A673 (cell line): ENCODE measurements at places on chromosomes 11 and 22.

GRCh38 chr11:24413391-24413790 lies 83.5 kb upstream of the LUZP2 start:
- H3K27me3 ChIP-seq, result no peaks in the 10 kb centered on the region
- H3K27ac ChIP-seq, result no peak overlapping the region

- H3K27me3 ChIP-seq, result no peaks in the 10 kb centered on the region
- no peak overlapping the region for H3K27ac ChIP-seq
- H3K36me3 ChIP-seq, result no peaks in the 10 kb centered on the region
- no peak overlapping the region for H3K4me3 ChIP-seq
- no peak for DNase-seq
Measured at GRCh38 chr11:117313091-117313490, 3.0 kb downstream of the BACE1 start.

DNA sequence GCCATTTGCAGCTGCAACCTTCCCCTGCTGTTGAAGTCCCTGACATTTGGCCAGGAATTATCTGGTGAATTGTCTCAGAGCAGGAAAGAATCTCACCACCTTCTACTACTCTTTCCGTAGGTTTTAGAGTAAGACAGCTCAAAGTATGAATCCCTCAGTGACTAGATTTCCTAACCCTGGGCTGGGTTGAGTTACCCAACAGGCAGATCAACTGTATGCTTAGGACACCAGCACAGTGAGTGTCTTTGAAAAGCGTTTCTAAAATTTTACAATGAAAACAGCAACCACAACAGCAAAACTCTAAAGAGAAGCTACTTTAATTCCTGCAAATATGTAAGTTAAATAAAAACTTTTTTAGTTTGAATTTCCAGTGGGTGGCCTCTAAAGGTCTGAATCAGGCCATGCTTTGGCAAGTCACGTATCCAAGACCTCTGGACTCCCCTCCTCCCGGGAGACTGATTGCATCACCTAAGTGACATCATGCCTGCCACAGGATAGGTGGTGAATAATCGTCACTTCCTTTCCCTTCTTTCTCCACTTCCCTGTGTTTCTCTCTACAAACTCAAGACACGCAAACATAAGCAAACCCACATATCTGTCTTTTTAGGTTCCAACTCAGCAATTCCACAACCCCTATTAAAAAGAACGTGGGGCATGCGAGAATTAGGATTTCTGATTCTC lies 7.8 kb downstream of the OR8B12 start:
- no peak overlapping the region for H3K4me3 ChIP-seq
- no peaks in the 10 kb centered on the region for H3K36me3 ChIP-seq
- no peaks in the 10 kb centered on the region for H3K4me1 ChIP-seq
- H3K27ac ChIP-seq, result no peak overlapping the region
- no peaks in the 10 kb centered on the region for H3K27me3 ChIP-seq

- H3K27ac ChIP-seq, result no peak overlapping the region
- peak; percentile 35 for DNase-seq
- H3K4me3 ChIP-seq, result no peak overlapping the region
- no peaks in the 10 kb centered on the region for H3K27me3 ChIP-seq
- peaks cover 12% of the 10 kb centered on the region for H3K4me1 ChIP-seq
Measured at GRCh38 chr11:65224930-65225278, 36.9 kb upstream of the POLA2 start.

DNA sequence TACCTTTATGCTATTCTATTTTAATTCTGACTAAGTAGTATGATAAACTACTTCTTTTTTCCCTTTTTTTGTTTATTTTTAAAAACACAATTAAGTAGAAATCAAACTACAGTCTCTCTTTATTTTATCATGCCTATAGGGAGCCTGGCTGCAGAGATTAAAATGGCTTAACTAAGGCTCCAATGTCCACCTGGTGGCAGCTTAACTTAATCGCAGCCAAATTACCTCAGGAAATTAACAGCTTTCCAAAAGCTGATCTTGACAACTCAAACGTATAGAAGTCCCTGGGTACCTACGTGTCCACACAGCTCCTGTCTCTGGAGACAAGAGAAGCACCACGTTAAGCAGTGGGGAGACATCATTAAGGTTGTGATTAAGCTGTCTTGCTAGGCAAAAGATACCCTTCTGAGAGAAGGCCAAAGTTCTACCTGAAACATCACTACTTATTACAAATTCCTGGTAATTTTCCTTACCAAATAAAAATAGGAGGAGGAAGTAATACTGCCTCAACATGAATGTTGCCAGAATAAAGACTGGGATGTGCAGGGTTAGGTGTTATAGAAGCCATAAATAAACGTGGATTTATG lies 63.2 kb upstream of the SNX19 start:
- H3K4me3 ChIP-seq, result no peak overlapping the region
- peaks cover 33% of the 10 kb centered on the region for H3K27me3 ChIP-seq
- H3K36me3 ChIP-seq, result no peaks in the 10 kb centered on the region
- no peaks in the 10 kb centered on the region for H3K4me1 ChIP-seq
- peak; percentile 47 for DNase-seq

DNA sequence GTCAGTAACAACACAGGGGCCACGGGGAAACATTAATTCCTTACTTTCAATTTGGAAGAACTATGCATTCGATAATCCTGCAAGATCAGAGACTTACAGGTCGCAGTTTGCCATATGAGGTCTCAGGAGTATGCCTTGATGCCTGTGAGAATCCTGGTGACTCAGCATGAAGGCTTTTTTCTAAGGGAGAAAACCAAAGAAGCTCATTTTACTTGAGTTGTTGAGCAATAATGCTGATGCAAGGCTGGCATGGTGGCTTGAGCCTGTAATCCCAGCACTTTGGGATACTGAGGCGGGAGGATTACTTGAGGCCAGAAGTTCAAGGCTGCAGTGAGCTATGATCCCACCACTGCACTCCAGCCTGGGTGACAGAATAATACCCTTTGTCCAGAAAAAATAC lies 26.6 kb downstream of the ATG16L2 start:
- no peak overlapping the region for H3K27ac ChIP-seq
- DNase-seq, result peak; percentile 30
- H3K4me3 ChIP-seq, result no peak overlapping the region
- H3K36me3 ChIP-seq, result peaks cover 16% of the 10 kb centered on the region

GRCh38 chr11:18106688-18107087 lies 806 bp upstream of the SAAL1 start:
- no peak for DNase-seq
- H3K4me1 ChIP-seq, result no peaks in the 10 kb centered on the region
- H3K4me3 ChIP-seq, result no peak overlapping the region
- H3K27ac ChIP-seq, result no peak overlapping the region
- peaks cover 12% of the 10 kb centered on the region for H3K36me3 ChIP-seq

DNA sequence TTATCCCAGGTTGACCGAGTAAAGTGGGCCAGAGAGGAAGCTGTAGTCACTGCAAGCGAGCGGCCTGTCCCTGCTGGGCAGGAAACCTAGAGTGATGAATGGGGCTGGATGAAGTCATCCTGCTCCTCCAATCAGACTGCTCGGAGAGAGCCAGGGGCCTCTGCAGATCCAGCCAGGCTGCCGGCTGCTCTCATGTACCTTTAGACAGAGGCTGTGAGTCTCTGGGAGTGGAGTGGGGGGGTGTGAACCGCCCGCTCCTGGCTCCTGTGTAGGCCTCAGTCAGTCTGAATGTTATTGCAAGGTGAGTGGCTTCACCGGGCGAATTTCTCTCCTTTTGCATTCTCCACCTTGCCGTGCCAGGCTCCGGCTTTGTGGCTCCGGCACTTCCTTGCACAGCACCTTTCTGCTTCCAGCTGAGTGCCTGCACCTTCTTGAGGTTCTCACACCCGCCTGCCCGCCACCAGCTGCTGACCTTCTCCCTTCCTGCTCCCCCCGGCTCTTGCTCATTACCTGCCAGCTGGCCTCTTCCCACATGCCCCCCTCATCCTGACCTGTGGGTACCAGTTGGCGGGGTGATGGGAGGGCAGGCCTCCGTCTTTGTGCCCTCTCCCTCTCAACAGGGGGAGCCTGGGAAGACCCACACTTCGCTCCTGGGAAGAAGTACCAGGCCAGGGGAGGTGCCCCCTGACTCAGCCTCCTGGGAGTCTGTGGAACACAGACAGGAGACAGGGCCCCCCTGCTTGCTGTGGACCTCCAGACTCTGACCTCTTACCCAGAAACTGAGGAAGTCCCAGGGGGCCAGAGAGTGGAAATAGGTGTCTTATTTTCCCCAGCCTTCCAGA lies 79.9 kb downstream of the GRAMD1B start:
- no peak overlapping the region for H3K27ac ChIP-seq
- H3K36me3 ChIP-seq, result no peaks in the 10 kb centered on the region

DNA sequence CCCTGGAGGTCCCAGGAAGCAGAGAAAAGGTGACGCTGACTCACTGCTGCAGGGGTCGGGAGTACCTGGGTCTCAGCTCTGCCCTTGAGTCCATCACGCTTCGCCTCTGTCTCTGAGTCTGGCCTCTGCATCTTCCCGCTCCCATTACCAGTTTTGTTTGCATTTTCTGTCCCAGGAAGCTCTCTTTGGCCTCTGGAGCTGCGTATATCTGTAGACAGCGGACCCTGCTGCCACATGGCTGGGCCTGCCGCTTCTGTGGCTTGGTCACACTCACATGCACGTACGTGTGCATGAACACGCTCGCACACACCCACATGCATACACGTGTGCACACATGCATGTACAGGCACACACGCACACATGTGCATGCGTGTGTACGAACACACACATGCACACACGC lies 20.8 kb upstream of the APOBEC3A start:
- no peaks in the 10 kb centered on the region for H3K36me3 ChIP-seq
- no peaks in the 10 kb centered on the region for H3K27me3 ChIP-seq
- H3K4me3 ChIP-seq, result no peak overlapping the region
- H3K27ac ChIP-seq, result no peak overlapping the region

GRCh38 chr11:134802116-134802515 lies 390.1 kb upstream of the B3GAT1 start:
- H3K4me1 ChIP-seq, result no peaks in the 10 kb centered on the region
- no peak overlapping the region for H3K27ac ChIP-seq
- H3K36me3 ChIP-seq, result no peaks in the 10 kb centered on the region
- H3K27me3 ChIP-seq, result no peaks in the 10 kb centered on the region
- H3K4me3 ChIP-seq, result no peak overlapping the region
- no peak for DNase-seq

DNA sequence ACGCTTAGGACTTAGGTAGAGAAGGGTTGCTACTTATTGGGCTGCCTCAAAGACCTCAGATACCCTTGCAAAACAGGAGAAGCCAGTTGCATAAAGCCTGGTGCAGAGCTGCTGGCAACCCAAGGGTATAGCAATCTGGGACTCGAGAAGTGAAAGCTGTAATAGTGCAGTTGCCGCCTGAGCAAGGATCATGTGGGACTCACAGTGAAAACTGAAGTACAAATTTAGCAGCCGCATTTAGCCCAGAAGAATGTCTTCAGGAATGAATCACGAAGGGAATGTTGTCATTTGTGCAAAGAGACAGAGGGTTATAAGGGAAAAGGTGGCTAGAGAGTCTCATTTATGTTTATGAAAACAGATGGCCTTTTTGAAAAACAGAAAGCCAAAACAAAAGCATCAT lies 267.2 kb downstream of the TENM4 start:
- H3K4me3 ChIP-seq, result no peak overlapping the region
- no peak overlapping the region for H3K27ac ChIP-seq
- DNase-seq, result no peak
